ENCODE measurements at places on chromosomes 7 and 10. TPM values are rescaled to one million over a fixed set of nuclear protein-coding genes. Genes with fewer than 3 reads are reported as not detected.

The ASCC1 gene
- 31.2 TPM for total RNA-seq

The BLNK gene
- total RNA-seq: 0.78 TPM

The PRSS2 gene
- total RNA-seq: not detected

The PALD1 gene
- 8.9 TPM for total RNA-seq

The COL17A1 gene
- not detected for total RNA-seq

The BMPER gene
- 4.5 TPM for total RNA-seq

The SUN3 gene
- not detected for total RNA-seq

The CC2D2B gene
- 2.0 TPM for total RNA-seq

The HMX2 gene
- not detected for total RNA-seq

The GNB2 gene
- total RNA-seq: 57.7 TPM

The MINDY3 gene
- total RNA-seq: 127 TPM

The HOXA2 gene
- not detected for total RNA-seq

The LGI1 gene
- 66.1 TPM for total RNA-seq

The TSPAN33 gene
- total RNA-seq: 4.7 TPM

The SPRN gene
- total RNA-seq: 6.1 TPM

Data from occipital lobe (tissue), 3 donors.